ENCODE measurements at places on chromosomes 16 and 17. TPM values are rescaled to one million over a fixed set of nuclear protein-coding genes. Genes with fewer than 3 reads are reported as not detected.
A peak's percentile ranks its signal among the peaks of the same experiment; 100 is the strongest.

- no peak overlapping the region for H3K4me3 ChIP-seq
- no peak for DNase-seq
- H3K27me3 ChIP-seq = peaks cover 3% of the 10 kb centered on the region
- no peaks in the 10 kb centered on the region for H3K36me3 ChIP-seq
Measured at GRCh38 chr17:19549746-19550623, 16.3 kb downstream of the SLC47A1 start.

NEUROD2 gene
- total RNA-seq = not detected

PIP4K2B gene
- total RNA-seq = 58.7 TPM

- H3K27ac ChIP-seq = peak overlapping the region; percentile 49
- no peaks in the 10 kb centered on the region for H3K27me3 ChIP-seq
- peak; percentile 44 for DNase-seq
Measured at GRCh38 chr17:17104494-17104893, 62.2 kb downstream of the MPRIP start.

KRT38 gene
- not detected for total RNA-seq

Data from chondrocyte (in vitro differentiated cells).